Stimulated activated CD8-positive, alpha-beta memory T cell treated with anti-CD3 and anti-CD28 coated beads, Interleukin-12 subunit alpha, Interleukin-12 subunit beta, amount 100 ng/mL, for 1 hour (primary cell): ENCODE measurements at places on chromosomes 3 and 15.

DNA sequence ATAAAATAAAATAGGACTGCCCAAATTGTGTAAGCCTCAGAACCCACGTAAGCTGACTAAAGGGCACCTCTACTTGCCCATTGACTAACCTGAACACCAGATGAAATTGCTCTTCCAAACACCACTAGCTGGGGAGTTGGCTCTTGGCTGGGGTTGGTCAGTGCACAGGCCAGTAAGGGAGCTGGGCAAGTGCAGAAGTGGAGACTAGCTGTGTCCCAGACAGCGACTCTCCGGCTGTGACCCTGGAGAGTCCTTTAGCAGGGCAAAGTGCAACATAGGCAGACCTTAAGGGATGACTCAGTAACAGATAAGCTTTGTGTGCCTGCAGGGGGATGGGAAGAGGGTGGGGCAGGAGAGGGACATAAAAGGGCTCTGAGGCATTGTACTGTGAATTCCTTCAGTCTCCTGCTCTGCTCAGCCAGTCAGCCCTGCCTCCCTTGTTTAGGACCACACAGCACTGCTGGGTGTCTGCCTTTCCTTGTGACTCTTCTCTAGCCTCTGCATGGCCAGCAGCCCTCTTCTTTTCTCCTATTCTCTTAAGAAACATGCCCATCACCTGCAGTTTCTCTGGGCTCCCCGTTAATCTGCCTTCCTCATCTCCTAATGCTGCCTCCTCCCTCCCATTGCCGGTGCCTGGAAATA lies 13.2 kb downstream of the NR1I2 start:
- no peak for DNase-seq

GRCh38 chr3:152780553-152780952 lies 54.4 kb upstream of the P2RY1 start:
- no peak for DNase-seq

DNA sequence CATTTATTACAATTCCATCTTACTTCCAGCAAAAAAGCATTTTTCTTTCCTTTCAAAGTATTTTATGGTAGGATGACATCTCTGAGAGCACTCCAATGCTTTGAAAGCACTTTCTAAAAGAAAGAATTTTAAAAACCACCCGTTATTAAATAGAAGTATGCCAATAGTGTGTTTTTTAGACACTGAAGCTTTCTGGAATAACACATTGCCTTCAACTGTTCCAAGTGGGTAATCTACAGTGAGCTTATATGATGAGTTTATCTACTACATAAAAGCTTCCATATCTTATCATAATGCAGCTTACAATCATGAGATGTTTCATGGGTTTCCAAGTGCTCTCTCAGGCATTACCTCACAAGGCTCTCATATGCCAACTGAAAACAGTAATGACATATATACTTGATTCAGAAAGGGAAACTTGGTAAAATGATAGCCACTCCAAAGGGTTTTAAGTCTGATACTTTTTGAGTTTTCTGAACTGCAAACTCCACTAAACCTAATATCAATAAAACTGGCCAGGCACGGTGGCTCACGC lies 14.1 kb downstream of the CMTM6 start:
- DNase-seq: no peak

DNA sequence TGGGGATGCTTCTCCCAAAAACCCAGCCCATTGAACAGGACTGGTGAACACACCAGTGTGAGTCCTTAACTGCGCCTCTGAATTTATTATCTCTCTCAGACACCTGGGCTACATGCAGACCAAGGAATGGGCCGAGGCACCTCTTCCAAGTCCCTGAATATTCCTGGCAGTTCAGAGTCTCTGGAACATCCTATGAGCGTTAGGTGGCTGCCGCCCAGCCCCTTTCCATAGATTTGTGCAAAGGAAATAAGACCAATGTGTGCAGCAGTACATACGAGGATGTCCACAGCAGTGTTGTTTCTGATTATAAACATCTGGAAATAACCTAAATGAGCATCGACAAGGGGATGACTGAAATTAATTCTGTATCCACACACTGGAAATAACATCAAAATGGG lies 104.9 kb upstream of the RPL32 start:
- no peak for DNase-seq

DNA sequence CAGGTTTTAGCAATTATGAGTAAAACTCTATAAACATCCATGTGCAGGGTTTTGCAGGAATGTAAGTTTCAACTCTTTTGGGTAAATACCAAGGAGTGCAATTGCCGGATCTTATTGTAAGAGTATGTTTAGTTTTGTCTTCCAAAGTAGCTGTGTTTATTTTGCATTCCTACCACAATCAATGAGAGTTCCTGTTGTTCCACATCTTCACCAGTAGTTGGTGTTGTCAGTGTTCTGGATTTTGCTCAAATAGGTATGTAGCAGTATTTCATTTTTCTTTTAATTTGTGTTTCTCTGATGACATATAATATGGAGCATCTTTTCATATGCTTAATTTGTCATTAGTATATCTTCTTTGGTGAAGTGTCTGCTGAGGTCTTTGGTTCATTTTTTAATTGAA lies 185.1 kb upstream of the GALNT15 start:
- DNase-seq: no peak

GRCh38 chr15:27742751-27743477 lies 356.2 kb downstream of the OCA2 start:
- DNase-seq: no peak

GRCh38 chr3:173893835-173894234 lies 496.3 kb downstream of the NLGN1 start:
- no peak for DNase-seq

- no peak for DNase-seq
Measured at GRCh38 chr3:100634493-100635272, 25.3 kb downstream of the ADGRG7 start.
